ENCODE measurements at places on chromosomes 12 and 14.
A peak's percentile ranks its signal among the peaks of the same experiment; 100 is the strongest.

- no peak for DNase-seq
Observed at GRCh38 chr12:9327320-9327719, 119.1 kb upstream of the PZP start.

- peak; percentile 49 for DNase-seq
Observed at GRCh38 chr12:111529424-111530368, 69.4 kb downstream of the ATXN2 start.

GRCh38 chr12:96502477-96502876 is 13.1 kb downstream of the CFAP54 start:
- no peak for DNase-seq

GRCh38 chr14:71119075-71119474 is 211.8 kb downstream of the PCNX1 start:
- no peak for DNase-seq

- no peak for DNase-seq
Observed at GRCh38 chr14:101183376-101184103, 280.0 kb upstream of the RTL1 start.

DNA sequence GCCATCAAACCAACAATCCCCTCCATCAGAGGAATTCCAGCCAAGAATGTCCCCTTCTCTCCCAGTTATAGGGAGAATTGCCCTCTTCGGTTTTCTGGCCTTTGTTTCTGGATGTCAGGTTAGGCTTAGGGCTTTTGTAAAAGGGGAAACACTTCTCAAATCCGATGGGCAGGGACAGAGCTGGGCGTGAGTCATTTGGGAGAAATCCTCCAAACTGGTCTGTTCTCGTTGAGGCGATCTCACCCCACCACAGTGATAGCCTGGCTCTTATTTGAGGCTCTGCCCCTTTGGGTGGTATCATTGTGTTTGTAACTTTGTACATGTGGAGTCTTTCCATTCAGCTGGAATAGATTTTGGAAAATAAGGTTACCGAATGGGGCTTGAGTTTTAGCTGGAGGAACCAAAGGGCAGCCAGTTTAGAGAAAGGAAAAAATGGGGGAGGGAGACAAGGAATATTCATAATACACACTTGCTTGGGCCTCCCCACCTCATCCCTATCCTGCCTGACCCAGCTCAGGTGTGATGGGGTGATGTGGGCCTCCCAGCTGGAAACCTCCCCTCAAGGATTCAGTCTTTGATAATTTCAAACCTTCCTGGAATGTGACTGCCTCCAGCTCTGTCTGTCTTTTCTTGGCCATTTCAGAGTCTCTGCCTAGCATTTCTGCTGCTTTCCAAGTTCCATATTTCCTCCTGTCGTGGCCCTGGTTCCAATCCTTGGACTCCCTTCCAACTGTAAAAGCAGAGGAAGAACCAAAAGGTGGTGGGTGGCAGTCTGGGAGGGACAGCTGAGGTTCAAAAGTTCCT is 7.5 kb downstream of the HOXC4 start:
- no peak for DNase-seq

DNA sequence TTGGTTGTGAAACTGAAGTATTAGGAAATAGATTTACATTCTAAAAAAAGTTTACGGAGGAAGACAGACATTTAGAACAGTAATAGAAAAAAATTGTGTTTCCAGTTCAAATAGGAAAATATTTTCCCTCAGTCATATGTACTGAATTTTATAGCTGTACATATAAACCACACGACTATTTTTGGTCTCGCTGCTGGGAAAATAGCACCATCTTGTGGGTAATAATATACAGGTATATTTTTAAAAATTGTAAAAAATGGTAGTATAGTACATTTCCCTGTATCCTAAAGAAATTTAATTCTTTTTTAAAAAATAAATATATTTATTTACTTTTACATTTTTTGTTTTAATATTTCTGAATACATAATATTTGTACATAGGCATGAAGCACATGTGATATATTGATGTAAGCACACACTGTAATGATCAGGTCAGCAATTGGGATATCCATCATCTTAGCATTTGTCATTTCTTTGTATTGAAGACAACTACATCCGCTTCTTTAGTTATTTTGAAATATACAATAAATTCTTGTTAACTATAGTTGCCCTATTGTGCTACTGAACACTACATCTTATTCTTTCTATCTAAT is 168.6 kb downstream of the ALX1 start:
- no peak for DNase-seq

GRCh38 chr12:97342130-97342529 is 120.5 kb upstream of the RMST start:
- DNase-seq: no peak

DNA sequence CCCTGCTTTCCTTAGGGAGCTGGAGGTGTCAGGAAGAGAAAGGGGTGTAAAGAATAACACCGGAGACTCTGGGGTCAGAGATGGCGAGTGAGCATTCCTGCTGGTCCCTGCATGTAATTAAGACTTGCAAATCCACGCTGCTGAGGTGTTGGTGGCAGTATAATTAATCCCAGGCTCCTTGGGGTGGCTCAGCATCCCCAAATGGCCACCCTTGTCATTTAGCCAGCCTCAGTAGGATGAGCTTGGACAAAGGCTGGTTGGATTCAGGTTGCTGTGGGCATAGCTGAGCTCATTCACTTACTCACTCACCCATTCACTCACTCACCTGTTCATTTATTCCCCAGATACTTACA is 174.4 kb upstream of the RPH3A start:
- no peak for DNase-seq

GRCh38 chr14:90604356-90604755 is 207.5 kb downstream of the CALM1 start:
- DNase-seq: no peak

DNA sequence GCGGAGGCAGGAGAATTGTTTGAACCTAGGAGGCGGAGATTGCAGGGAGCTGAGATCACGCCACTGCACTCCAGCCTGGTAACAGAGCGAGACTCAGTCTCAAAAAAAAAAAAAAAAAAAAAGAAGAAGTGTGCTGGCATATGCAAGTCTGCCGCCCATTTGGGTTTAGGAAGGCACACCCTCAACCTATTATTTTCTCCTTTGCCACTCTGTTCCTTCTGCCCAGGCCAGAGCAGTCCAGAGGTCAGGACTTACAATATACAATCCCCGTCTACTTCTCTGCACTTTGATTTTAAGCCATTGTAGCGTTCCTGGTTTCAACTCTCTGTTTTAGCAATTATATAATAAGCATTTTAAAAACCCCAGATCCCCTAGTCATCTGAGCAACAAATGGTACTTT is 39.8 kb downstream of the CATSPERB start:
- DNase-seq: no peak

DNA sequence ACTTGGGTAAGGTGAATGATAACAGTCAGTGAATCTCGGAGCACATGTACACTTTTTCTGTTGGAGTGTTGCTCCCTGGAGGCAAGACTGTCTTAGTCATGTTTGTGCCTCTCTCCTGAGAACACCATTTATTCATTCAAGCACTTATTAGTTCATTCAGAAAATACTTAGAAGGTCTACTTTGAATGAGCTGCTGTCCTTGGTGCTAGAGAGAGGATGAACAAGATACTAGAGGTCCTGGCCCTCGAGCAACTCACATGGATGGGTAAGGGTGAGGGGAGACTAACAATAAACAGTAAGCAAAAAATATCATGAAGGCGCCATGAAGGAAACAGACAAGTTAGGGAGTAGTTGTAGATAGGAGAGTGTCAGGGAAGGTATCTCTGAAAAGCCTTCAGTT is 17.1 kb upstream of the SAMD4A start:
- no peak for DNase-seq

DNA sequence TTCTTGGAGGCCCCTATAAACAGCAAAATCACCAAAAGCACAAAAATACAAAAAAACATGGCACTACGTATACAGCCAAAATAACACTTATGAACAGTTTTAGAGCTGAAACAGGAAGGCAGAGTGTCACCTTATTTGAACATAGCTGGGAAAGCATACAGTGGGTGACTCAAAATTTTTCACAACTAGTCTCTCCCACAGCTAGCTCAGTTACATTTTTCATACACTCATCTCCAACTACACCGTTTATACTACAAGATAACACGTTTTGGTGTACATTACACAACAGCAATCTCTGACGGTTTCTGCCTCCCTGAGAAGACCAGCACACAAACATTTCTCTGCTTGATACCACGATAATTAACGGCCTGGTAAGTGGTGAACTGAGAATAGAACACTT is 2.9 kb downstream of the RAD52 start:
- no peak for DNase-seq

DNA sequence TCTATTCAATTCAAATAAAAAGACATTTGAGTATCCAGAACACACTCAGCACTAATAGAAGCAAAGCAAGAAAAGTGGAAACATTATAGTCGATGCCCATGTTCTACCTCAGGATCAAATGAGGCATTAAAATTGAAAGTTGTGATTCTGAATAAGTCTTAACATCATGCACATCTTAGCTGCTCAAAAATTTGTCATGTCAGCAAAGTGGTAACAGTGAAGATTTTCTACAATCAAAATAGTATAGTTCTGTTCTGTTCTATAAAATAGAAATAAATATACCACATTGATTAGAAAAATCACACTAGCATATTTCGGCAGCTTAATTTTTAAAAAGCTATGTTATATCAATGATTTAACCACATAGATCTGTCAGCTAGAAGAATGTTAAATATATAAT is 74.7 kb downstream of the ERGIC2 start:
- DNase-seq: no peak

DNA sequence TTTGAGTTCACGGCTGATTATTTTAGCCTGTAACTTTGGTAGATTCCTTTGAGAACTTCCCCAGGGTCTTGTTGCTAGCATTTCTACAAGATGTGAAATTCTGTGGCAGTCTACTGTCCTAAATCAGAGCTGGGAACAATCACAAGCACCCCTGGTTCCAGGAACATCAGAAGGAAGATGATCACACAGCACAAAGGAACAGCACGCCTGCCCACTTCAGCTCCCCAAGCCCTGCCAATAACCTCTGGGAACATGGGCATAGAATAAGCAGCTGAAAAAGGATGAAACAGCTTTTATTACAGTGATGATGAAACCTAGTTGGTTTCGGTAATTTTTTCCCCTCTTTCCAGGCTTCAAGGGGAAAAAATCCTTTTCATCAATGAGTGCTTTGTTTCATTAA is 12.3 kb downstream of the GPR19 start:
- DNase-seq: no peak

DNA sequence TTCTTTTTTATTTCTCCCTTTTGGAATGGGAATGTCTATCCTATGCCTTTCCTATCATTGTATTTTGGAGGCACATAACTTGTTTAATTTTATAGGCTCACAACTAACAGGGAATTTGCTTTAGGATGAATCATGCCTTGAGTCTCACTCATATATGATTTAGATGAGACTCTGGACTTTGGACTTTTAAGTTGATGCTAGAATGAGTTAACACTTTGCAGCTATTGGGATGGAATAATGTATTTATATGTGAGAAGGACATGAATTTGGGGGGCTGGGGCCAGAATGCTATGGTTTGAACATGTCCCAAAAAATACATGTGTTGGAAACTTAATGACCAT is 365.3 kb downstream of the ZFP36L1 start:
- no peak for DNase-seq

DNA sequence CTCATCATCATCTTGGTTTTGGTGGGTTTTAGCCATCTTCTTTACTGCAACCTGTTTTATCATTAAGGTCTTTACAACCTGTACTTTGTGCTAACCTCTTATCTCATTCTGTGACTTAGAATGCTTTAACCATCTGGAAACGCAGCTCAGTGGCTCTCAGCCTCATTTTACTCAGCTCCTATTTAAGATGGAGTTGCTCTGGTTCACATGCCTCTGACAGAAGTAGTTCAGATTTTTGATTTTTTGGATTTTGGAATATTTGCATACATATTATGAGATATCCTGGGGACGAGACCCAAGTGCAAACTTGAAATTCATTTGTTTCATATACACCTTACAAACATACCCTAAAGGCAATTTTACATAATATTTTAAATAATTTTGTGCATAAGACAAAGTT is 10.7 kb downstream of the SLC38A1 start:
- DNase-seq: no peak

- DNase-seq: no peak
Observed at GRCh38 chr14:83164016-83164415, 1630.4 kb upstream of the SEL1L start.

DNA sequence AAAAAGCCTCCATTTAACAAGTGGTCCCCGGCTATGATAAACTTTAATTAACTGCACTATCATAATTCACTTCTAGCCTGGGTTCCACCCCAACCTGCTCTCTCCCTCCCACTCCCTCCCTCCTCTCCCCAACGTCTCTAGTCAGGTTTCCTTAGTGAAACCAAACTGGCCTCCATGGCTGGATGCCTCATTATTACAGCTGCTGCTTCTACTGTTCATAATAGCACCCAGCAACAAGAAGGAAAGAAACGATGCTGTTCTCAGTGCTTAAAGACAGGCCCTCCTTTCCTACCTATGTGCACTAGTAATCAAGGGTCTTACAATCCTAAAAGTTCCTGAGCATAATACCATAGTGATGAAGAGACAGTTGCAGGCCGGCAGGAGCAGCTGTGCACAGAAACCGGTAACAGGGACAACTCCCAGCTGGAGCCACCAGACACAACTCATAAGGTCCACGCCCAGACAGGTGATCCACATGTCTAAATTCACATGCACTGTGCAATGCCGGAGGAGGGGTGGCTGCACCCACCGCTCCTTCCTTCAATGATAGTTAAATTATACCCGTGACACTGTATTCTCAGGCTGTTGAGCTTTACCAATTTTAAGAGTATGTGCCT is 6.2 kb downstream of the IRF2BPL start:
- DNase-seq: no peak

DNA sequence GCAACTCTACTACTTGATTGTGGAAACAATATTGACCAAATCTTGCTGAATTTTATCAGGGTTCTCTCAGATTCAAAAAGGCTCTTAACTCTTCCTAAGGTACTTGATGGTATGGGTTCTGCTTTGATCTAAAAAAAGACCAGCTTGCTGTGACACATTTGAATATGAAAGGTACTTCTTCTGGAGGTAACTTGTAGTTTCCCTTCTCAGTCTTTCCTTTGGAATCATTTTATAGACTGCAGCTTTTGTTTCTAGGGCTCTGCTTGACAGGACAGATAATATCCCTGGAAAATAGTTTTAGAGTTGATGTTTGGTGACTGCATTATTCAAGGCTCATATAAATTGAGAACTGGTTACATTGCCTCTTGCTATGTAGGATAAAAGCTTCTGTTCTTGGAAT is 251.9 kb downstream of the FUT8 start:
- DNase-seq: no peak

DNA sequence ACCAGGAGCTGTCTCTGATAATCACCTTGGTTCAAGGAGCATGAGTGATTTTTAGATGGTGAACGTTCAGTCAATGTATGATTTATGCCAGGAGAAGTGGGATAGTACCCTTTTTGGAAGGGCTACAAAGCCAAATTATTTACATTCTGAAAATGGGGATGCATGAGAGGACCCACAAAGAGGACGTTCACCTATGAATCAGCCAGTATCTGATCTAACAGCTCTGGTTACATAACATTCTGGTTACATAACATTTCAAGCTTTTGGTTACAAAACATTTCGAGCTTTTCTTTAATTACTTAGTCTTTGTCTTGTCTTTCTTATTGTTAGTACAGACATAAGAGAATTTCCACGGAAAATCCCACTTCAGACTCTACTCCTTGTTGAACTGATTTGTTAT is 68.8 kb downstream of the SLCO1A2 start:
- DNase-seq: no peak

All from activated T-helper 2 cell treated with anti-CD3 and anti-CD28 coated beads, Interferon-gamma antibody, Interleukin-2, Interleukin-4, amounts not matched to agents 10 μg/mL and 5 μg/mL and 100 μg/mL, durations not matched to agents 14 hours and 24 hours and 36 hours (primary cell).